ENCODE measurements at places on chromosomes 13 and 19. TPM values are rescaled to one million over a fixed set of nuclear protein-coding genes. Genes with fewer than 3 reads are reported as not detected.

DNA sequence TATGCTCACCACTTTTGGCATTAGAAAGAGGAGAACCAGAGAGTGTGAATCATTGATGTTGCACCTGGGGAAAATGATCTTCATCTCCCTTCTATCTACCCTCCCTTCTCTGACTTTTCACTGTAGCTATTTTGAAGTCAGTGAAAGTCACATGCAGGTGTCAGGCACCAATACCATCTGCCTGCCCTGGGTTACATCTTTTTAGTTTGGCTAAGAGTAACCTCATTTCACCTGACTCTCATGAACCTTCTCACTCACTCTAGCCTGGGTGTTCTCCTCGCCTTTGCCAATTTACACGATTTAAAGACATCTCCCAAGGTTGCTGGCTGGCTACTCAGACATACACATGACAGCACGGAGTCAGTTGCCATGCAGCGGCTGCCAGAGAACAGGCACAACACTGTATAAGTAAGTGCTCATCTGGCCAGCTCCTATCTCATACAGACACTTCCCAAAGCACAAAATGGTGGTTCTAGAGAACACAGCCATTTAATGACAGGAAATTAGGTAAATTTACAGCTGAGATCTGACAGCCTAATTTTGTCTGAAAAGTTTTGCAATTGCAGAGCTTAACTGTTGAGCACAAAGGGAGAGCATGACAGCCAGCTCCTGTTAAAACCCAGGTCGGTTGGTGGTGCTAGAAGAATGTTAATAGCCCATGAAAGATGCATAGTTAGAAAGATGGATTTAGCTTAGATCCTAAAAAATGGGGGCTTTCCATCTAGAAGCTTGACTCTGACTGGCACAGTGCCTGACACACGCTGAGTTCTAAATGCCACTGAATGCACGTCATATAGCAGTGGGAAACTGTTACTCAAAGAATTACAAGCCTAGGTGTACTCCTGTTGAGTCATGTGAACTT is 32.5 kb downstream of the LCP1 start:
- no peak for DNase-seq

DNA sequence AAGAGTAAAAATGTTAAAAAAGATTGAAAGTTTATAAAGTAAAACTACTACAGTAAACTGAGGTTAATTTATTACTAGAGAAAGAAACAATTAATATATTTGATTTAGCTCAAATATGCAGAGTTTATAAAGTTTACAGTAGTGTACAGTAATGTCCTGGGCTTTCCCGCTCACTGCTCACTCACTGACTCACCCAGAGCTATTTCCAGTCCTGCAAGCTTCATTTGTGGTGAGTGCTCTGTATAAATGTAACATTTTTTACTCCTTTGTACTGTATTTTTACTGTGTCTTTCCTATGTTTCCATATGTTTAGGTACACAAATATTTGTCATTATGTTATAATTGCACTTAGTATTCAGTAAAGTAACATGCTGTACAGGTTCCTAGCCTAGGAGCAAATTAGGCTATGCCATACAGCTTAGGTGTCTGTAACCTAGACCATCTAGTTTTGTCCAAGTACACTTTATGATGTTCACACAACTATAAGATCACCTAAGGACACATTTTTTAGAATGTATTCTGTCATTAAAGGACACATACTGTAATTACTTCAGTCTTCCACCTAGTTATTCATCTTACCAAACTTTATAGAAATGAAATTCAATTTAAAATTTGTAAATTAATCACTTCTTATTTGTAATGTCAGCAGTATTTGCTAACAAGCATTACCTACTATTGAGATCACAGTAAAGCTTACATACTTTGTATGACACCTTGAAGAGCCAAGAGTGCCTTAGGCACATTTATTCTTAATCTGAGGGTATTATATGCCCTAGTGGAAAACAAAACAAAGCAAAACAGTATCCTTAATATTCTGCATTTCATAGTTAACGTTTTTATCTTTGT is 683.4 kb downstream of the PCDH9 start:
- DNase-seq = no peak

LRRC8E gene
- total RNA-seq = 2.6 TPM

CBLC gene
- not detected for total RNA-seq

DNA sequence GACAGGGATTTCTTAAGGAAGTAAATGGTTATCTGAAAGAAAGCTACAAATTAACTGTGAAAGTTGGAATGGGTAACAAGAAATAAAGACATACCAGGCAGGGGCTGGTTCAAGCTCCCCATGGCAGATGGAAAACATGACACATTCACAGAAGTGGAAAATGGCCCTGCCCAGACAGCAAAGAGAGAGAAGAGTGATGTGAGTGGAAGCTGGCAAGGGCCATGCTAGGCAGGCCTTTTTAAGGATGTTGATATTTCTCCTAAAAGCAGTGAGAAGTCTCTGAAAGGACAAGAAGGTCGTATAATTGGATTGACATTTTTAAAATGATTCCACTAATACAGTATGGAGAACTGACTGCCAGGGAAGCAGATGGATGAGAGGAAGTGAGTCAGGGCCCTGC is 3.3 kb upstream of the FFAR2 start:
- DNase-seq = no peak

GRCh38 chr13:87244256-87244890 is 426.8 kb upstream of the SLITRK5 start:
- DNase-seq = no peak

KLK10 gene
- not detected for total RNA-seq

DNA sequence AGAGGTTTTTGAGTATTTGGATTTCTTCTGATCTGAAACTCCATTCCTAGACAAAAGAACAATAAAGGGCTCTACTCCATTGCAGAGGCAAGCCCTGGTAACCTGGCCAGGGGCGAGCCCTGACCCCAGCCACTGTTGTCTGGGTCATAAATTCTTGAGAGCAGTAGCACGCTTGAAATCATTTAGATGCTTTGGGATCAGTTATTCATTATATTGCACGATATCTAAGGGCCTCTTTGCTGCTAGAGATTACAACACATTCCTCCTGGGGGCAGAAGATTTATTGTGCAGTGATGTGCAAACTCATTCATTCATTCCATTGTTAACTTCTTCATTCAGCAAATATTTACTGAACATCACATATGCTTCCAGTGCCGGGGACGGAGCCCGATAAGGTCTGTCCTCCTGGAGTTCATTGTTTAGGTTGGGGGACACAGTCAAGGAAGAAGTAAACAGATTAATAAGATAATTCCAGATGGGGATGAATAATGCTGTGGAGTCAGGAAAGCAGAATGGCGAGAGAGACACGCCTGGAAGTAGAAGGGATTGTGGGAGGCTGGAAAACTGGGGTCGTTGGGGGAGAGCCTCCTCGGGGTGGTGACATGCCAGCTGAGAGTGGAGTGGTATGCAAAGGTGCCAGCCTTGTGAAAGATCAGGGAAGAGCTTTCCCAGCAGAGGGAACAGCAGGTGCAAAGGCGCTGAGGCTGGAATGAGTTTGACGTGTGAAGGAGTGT is 34.9 kb downstream of the SIPA1L3 start:
- no peak for DNase-seq

GRCh38 chr19:10839114-10840050 is 3.4 kb upstream of the TMED1 start:
- no peak for DNase-seq

GRCh38 chr13:100526318-100527000 is 62.1 kb downstream of the GGACT start:
- DNase-seq = no peak

DNA sequence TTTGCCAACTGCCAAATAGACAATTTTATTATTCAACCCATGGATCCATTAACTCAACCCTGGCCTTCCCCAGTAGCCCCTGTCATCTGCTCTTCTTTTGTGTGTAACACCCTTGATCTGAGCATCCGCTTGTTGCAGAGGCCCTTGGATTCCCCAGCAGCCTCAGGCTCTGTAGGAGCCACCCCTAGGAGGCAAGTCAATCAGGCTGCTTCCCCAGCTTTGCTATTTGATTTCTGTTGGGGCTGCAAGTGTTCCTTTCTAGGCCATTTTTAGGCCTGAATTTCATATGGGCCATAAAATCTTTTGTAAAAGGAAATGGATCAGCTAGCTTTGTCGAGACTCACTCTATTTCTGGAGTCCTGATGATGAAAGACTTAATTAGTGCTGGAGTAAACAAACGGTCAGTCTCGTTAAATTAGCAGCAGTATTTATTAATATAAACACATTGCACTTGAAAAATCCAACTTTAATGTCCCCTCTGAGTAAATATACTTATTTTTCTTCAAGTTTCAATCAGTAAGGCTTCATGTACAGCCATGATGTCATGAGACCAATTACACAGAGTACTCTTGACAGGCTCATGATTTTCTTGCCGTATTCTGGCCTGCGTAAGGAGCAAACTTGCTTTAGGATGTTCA is 105.3 kb downstream of the RGCC start:
- no peak for DNase-seq

GRCh38 chr13:100666124-100666523 is 8.5 kb downstream of the TMTC4 start:
- no peak for DNase-seq

DNA sequence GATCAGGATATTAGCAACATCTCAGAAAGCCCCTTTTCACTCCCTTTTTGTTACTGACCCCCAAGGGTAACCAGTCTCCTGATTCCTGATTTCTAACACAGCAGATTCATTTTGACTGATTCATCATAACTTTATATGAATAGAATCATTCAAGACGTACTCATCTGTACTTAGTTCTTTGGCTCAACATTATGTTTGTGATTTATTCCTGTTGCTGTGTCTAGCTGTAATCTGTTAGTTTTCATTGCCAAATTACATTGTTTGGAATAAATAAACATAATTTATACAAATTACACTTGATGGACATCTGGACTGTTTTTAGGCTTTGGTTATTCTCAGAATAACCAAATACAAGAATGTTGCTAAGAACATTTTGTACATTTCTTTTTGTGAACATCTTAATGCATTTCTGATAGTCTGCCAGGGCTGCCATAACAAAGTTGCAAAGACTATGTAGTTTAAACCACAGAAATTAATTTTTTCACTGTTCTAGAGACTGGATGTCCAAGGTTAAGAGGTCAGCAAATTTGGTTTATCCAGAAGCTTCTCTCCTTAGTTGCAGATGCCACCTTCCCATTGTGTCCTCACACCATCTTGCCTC is 62.8 kb upstream of the EDNRB start:
- DNase-seq = no peak

AMH gene
- total RNA-seq = 1.0 TPM

SIGLECL1 gene
- total RNA-seq = 0.39 TPM

DNA sequence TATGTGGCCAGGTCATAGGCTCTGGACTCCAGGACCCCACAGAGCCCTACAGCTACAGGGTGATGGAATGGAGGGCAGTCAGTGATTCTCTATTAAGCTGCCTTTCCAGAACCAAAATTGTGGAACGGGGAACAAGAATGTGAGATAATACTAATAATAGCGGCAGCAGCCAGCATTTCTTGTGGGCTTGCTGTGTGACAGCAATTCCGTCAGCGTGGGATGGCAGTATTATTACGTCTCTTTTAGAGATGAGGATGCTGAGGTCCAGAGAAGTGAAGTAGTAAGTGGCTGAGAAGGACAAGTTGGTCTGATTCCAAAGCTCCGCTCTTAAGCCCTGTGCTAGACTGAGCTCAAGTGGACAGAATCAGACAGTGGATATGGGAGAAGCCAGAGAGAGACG is 24.4 kb downstream of the GRIK5 start:
- DNase-seq = no peak
